Tibial artery (tissue), 4 donors: ENCODE measurements at places on chromosomes 11 and 22.

DNA sequence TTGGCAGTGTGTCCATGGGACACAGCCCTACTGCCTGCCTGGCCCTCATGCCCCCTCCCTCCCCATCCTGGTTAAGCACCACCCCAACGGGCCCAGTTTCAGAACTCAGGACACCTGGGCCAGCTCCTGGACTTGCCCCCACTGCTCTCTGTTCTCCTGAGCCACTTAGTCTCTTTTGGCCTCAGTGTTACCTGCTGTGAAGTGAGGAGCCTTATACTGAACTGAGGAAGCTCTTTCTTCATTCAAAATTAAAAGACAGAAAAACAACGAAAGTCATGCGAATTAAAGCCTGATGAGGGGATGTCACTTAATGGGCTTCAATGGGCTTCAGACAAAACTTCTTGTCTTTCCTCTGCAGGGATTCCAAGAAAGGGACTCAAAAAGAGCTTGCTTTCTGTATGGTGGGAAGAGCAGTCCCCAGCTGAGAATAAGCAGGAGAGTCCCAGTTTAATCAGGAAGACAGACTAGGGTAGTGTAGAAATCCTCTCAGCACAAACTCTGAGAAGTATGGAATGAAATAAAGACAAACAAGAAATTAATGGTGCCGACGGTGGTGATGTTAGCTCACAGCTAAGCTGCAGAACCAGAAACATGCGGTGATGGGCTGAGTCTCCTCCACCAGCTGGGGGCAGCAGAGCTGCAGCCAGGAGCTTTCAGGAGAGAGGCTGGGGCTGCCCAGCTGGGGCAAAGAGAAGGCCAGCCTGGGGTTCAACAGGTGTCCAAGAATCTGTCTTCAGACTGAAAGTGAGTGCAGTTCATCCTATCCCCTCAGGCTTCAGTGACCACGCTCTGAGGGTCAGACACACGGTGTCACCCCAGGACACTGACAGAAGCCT, 101.0 kb downstream of the GGTLC2 start:
- DNase-seq = no peak

- DNase-seq = no peak
Measured at GRCh38 chr11:61787928-61788491, 4.4 kb downstream of the TMEM258 start.

DNA sequence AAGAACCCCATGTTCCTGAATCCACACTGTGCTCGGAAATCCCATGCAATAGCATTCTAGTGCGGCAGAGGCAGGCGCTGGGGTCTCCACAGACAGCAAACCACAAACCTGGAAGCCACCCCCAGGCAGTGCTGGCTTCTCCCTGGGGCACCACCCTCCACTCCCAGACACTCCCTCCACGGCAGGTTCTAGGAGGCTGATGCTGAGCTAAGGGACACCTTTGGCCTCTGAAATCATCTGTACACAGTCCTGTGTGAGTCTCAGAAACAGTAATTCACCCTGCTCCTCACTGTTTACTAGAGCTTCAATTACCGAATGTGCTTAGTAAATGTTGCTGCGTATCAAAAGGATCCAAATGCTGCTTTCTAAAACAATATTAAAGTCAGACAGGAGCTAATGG, 129.3 kb downstream of the EFCAB6 start:
- DNase-seq = no peak

GRCh38 chr22:20991252-20992055, 9.4 kb downstream of the LZTR1 start:
- no peak for DNase-seq

GRCh38 chr22:46649141-46650077, 29.2 kb downstream of the GRAMD4 start:
- no peak for DNase-seq

GRCh38 chr11:7257724-7258123, 6.0 kb downstream of the SYT9 start:
- DNase-seq = no peak

GRCh38 chr11:35014346-35014745, 97.9 kb downstream of the PDHX start:
- DNase-seq = no peak

DNA sequence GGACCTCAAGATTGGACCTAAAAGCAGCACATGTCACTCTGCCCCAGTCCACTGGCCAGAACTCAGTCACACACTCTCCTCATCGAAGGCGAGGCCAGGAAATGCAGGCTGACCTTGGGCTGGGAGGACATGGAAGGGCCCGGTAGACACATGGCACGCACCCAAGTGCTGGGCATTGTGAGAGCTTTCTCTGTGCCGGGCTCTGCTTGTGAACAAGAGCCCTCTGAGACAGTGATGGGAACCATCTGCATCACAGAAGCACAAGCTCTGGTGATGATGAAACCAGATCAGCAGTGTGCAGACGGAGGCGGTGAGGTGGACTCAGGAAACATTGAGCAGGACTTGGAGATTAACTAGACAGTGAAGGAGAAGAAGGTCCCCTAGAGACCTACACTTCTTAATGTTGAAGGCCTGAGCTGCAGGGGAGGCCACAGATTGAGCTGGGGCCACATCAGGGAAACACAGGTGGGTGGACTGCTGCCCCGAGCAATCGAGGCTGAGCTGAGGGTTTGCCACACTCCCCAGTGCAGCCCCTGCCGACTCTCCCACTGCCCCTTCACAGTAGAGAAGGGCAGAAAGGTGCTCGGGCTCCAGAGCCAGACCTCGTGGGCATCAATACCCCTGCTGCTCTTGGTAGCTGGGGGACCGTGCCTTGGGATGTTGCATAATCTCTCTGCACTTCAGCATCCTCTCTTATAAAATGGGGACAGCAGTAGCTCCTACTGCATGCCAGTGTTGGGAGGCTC, 1460.5 kb downstream of the TBC1D22A start:
- DNase-seq = no peak

DNA sequence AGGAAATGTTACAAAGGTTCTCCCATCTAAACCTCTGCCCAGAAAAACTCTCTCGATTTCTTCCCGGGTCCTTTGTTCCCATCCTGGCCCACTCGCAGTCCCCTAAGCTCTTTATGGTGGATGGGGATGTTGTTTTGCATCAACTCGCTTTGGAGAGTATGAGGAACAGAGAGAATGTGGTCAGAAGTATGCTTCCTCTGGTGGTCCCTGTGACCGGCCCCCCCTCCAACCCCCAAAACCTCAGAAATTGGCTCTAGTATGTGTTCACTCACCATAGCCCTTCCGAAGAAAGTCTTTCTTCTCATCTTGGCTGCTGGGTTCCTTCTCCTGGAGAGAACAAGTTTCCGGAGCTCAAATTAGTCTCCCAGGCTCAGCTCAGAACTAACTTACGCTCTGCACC, 54.4 kb downstream of the GRAMD1B start:
- DNase-seq = no peak

- DNase-seq = no peak
Measured at GRCh38 chr22:45224988-45225731, 15.5 kb downstream of the KIAA0930 start.

GRCh38 chr11:62341588-62341987, 4.3 kb downstream of the ASRGL1 start:
- DNase-seq = no peak

DNA sequence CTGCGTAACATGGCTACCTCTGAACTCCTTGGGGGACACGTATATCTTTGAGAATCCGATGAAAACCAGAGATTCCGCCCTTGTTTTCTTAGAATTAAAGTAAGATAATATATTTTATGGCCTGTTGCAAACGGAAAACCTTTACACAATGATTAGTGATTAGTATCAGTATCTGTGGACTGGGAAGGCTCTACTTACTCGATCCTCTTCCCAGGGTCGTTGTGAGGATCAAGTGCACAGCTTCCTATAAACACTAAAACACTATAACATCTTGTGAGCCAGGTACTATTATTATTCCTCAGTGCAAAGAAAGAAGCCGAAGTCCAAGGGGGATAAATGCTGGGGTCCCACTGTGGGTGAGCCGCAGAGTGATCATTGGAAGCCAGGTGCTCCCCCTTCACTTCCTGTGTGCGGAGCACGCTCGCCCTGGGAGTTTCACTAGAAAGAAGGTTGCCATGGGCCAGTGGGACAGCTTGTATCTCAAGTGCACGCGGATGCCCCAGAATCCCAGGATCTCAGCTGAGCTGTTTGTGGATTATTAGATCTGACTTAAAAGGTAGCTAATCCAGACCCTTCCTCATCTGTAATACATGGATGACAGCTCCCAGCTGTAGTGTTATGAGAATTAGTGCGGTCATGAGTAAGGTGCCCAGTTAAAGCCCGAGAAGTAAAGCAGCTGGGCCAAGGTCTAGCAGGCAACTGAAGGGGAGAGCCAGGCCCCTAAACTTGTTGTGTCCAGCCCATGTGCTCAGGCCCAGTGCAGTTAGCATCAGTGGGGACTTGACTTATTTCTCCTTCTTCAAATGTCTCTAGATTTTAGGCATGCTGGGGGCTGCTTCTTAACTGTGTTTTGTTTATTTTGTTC, 839 bp downstream of the CBY1 start:
- no peak for DNase-seq

GRCh38 chr11:43145653-43146052, 166.1 kb upstream of the API5 start:
- no peak for DNase-seq

DNA sequence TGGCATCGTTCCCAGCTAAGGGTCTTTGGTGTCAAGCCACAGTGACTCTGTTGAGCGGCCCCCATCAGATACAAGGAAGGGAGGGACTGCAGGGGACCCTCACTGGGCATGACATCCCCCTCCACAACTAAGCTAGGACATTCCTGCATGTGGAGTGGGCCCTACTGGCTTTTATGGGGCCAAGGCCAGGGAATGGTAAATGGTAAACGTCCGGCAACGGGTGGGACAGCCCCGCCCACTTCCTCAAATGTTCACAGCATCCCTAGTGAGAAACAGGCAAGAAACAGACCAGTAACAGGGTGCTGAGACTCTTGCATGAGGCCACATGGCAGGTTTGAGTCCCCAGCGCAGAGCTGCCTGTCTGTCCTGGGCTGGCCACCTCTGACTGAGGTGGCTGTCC, 4.4 kb downstream of the TMPRSS6 start:
- DNase-seq = no peak

DNA sequence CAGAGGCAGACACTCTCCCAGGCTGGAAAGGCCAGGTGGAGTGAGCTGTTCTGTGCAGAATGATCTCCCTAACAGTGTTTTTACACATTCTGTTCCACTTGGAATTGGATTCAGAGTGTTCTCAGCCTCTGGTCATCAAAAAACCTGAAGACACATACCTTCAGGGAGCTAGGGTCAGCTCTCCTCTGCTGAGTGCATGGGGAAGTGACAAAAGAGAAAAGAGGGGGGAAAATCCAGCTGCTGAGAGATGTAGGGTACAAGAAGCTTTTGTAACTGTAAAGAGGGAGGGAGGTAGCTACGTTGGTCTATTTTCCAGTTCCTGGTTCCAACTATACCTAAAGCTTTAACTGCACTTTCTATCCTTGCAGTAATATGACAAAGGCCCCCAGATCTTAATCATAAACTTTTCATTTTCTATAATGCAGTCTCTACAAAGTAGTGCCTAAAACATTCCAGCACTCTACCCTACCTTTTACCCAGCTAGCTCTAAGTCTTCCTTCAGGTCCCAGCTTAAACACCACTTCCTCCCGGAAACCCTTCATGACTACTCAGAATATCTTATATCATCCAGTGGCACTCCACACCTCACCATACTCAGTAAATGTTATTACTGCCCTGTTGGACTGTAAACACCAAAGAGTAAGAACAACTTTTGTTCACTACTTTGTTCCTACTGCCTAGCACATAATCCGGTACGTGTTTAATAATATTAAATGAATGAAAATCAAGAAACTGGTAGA, 9.2 kb downstream of the MAPK1 start:
- DNase-seq = no peak

- DNase-seq = no peak
Measured at GRCh38 chr11:67700548-67701262, 26.3 kb upstream of the ALDH3B2 start.

DNA sequence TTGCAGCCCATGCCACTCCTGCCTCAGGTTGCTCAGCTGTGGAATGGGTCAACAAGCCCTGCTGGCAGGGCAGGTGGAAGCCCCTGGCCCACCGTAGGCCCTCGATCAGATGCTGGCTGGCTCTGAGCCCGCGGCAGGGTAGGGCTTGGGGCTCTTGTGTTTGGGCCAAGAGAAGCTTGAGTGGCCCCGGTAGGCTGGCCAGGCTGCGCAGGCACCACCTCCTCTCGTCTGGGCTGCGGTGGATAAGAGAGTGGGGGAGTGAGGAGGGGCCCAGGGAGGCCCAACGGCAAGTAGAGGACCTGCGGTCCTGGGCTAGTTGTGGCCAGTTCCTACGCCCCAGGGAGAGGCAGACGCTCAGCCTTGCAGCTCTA, 115.2 kb downstream of the CEP164 start:
- no peak for DNase-seq

- no peak for DNase-seq
Measured at GRCh38 chr11:62823677-62824076, 8.2 kb downstream of the STX5 start.

GRCh38 chr22:43883719-43884415, 7.9 kb downstream of the PNPLA5 start:
- DNase-seq = no peak

- DNase-seq = no peak
Measured at GRCh38 chr11:71568704-71569349, 3.5 kb downstream of the KRTAP5-10 start.

DNA sequence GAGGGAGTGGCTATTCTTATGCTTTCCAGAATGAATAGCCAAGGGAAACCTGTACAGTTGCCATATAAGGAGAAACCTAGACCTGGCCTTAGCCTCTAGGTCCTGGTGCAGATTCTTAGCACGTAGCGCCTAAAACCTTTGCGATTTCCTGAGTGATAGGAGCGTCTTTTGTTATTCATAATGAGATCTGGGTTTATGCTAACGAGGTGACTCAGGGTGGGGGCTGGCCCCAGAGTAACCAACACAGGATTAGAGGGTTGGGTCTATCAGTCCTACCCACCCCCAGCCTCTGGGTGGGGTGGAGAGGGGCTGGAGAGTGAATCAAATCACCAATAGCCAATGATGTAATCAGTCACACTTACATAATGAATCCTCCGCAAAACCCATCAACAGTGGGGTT, 73.4 kb upstream of the PARVG start:
- DNase-seq = no peak

DNA sequence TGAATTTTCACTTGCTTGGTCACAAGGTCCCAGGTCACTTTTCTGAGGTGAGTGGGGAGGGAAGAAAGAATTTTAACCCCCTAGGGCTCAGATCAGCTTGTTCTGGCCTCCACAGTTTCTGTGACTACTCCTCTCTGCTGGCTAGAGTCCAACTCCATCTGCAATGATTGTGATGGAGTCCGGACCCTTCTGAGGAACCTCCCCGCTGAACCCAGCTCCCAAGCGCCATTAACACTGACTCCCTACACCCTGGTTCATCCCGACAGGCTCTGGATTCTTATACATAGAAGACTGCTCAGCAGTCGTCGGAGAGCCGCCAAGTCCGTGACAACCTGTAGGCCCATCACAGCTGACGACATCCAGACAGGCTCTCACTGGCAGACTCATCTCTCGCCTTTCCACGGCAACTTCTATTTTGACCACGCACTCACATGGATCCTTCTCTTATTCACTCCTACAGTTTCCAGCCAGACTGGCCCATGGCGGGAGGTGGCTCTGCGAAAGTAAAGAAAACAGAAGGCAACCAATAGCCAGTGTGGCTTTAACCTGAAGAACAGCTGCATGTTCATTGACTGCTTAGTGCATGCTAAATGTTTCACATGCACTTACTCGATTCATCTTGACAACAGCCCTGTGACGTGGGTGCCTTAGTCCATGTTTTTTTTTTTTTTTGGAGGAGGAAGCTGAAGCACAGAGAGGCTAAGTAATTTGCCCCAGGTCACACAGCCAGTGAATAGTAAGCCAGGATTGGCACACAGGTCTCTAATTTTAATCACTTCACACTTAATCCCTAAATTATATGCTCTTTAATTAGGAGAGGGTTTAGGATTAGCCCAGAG, 68.0 kb upstream of the PRDM11 start:
- no peak for DNase-seq
